ENCODE measurements at places on chromosomes 4 and X.
A peak's percentile ranks its signal among the peaks of the same experiment; 100 is the strongest.

DNA sequence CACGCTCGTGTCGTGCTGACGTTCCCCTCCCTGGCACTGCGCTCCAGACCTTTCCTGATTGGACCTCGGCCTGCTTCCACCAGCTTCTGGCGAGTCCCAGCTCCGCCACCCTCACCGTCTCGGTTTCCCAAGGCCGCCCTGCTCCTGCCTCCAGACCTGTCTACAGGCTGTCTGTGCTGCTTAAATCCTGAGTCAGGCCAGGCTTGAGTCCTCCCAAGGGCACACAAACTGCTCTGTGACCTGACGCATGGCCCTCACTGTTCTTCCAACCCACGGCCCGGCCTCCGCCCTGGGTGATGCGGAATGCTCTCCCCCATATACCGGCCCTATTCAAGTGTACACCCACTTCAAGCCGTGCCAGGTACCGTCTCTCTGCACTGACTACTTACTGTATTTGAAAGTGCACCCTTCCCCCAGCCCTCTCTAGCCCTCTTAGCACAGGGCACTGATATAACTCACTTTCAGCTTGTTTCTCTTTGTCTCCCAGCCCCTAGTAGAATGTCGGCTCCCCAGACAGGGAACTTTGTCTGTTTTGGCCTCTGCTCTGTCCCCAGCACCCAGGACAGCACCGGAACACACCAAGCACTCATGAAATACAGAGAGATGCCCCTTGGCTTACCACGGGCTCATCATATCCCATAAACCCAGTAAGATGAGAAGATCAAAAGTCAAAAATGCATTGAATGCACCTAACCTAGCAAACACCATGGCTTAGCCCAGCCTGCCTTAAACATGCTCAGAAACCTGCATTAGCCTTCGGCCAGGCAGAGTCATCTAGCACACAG lies 63.1 kb upstream of the AFAP1 start:
- DNase-seq = no peak

DNA sequence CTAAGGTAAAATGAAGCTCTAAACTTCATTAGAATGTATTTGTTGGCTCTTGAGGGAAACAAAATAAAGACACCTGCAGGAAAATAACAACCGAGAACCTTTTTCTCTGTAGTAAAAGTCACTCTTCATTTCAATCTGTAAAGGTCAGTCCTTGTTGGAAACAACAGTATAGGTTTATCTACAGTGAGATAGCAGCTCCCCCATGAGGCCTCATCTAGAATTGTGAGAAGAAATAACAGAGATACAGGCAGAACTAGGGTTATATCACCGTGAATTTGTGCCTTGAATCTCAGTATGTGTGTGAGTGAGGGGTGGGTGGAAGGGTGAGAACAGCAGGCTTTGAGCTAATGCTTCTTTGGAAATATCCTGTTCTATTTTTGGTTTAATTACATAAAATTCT lies 107.8 kb upstream of the FMR1 start:
- DNase-seq = no peak

DNA sequence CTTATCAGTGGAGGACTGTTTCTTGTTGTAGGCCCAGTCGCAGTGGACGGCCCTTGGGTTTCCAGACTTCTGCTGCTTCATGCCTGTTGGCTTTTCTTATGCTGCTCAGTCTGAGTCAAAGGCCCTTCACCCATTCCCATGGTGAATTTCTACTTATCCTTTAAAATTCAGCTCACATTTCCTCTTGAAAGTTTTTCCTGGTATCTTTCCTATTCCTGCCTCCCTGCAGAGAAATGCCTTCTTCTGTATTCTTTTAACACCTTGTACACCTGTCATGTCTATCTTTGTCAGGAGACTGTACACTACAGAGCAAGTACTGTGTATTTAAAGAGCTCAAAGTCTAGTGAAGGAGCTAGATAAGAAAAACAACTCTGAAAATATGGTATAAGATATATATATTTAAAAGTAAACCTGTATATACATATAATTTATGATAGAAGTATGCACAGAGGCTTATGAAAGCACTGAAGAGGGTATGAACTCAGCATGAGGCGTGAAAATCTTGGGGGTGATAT lies 22.0 kb downstream of the NPNT start:
- DNase-seq = no peak

GRCh38 chr4:169212981-169213380 lies 57.8 kb downstream of the SH3RF1 start:
- no peak for DNase-seq

DNA sequence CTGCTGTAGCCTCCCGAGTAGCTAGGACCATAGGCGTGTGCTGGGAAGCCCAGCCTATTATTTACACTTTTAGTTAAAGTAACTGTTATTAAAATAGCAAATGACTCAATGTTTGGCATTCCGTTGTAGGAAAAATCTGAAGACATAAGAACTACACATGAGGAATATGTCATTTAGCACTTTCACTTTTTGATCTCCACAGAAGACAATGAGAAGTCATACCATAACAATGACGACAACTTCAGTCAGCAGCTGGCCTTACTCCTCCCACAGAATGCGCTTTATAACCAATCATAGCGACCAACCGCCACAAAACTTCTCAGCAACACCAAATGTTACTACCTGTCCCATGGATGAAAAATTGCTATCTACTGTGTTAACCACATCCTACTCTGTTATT lies 6.7 kb downstream of the GPR34 start:
- no peak for DNase-seq

DNA sequence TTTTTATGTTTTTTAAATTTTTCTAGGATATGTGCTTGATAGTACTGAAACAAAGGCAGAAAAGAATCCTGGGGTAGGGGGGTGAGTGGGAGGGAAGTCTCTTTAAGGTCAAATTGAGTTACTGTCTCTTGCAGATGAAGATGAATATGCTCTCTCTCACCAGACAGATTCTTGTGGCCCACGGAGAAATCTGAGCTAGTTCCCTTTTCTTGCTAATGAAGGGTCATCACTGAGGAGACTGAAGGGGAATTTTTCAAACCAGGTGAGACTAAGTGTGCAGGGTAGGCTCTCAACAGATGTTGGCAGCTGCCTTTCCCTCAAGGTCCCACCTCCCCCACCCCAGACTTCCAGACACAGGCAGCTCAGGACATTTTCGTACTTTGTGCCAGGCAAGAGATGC lies 21.5 kb downstream of the FAM9C start:
- no peak for DNase-seq

- DNase-seq = no peak
Measured at GRCh38 chr4:53923921-53924320, 140.5 kb downstream of the CHIC2 start.

- DNase-seq = peak; percentile 36
Measured at GRCh38 chr4:143335979-143336780, 496 bp upstream of the GAB1 start.

DNA sequence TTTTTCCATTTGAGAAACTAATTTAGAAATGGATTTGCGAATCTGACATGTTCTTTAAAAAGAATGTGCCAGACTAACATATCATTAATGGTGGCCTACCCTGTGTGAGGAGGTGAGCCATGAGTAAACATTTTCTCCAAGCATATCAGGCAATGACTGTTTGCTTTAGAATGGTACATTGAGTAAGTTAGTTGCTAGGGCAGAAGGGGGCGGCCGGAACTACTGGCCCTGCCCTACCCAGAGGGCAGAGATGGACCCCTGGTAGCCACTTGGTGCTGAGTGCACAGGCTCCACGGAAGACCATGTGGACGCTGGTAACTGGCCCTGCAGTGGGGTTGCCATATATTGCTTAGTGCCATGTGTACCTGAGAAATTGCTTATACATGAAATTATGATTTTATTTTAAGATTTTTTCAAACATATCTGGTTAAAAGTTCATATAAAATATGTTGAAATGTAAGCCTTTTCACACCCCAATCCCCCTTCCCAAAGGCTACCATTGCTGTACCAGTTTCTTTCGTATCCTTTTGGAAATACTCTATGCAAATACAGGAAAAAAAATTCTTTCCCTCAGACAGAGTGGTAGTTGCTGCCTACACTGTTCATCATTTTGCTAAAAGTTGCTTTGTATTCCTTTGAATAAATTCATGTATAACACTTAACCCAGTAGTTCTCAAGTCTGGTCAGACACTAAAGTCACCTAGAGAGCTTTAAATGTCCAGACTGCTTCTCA lies 8.8 kb downstream of the FNIP2 start:
- DNase-seq = no peak

- DNase-seq = no peak
Measured at GRCh38 chrX:148633218-148633908, 132.9 kb downstream of the AFF2 start.

DNA sequence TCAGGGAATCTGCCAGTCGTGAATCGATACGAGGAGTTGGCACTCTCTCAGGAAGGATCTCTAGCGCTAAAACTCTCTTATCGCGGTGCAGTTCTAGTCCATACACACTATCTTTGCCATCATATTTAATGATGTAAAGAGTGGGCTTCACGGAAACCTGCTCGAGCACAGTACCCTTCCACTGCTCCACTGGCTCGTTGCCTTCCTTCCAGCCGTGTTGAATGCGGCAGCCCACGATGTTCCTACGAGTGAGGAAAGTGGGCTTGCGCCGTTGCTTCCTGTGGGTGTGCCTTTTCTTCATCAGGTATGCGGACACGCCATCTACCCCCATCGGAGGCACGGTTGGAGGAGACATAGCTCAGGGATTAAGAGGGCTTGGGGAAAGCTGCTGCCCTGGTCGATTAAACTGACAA lies 661 bp downstream of the SPIN4 start:
- no peak for DNase-seq

GRCh38 chr4:138867404-138867803 lies 148.2 kb upstream of the NOCT start:
- no peak for DNase-seq

- DNase-seq = no peak
Measured at GRCh38 chrX:107565015-107565414, 63.3 kb upstream of the PRPS1 start.

GRCh38 chrX:5998901-5999300 lies 229.8 kb downstream of the NLGN4X start:
- no peak for DNase-seq
